ENCODE measurements at places on chromosomes 1 and 21.

- DNase-seq, result no peak
Observed at GRCh38 chr1:176323472-176323871, 116.4 kb upstream of the COP1 start.

- DNase-seq, result no peak
Observed at GRCh38 chr1:26761217-26761616, 26.5 kb upstream of the PIGV start.

- DNase-seq, result no peak
Observed at GRCh38 chr1:5927506-5928370, 64.5 kb downstream of the NPHP4 start.

GRCh38 chr1:175448467-175448866 is 255.9 kb upstream of the KIAA0040 start:
- no peak for DNase-seq

DNA sequence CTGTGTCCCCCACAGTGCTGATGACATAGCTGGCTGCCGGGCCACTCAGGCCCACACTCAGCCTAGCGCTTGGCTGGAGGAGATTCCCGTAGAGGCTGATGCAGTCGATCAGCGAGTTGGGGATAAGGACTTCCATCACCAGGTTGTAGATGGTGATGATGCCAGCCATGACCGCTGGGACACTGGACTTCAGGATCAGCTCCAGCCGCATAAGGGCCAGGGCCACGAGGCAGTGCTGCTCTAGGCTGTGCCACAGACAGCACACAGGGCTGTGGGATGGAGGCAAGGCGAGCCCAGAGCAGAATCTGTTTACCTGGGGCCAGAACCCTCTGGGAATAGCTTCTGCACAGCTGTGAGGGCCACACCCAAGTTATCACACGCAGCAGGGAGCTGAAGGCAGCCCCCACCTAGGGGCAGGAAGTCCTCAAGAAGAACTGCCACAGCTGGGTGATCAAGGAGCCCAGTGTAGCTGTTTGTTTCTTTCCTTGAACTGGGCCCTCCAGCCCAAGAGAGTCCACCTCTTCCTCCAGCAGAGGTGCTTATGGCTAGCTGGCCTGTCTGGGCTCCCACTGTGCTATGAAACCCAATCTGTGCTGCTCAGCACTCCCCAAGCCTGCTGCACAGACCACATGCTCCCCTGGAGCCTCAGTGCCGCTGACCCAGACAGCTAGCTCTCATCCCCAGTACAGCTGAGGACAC is 6.2 kb downstream of the SLC2A1 start:
- DNase-seq, result peak; percentile 49

- DNase-seq, result no peak
Observed at GRCh38 chr1:30805304-30806003, 47.9 kb upstream of the LAPTM5 start.

- DNase-seq, result peak; percentile 2
Observed at GRCh38 chr1:186155594-186155993, 219.5 kb downstream of the TPR start.

- DNase-seq, result no peak
Observed at GRCh38 chr21:40162075-40162474, 294.8 kb downstream of the PCP4 start.

- no peak for DNase-seq
Observed at GRCh38 chr1:212926372-212926771, 24.0 kb upstream of the VASH2 start.

GRCh38 chr1:78036450-78036849 is 9.3 kb upstream of the GIPC2 start:
- DNase-seq, result no peak

- DNase-seq, result no peak
Observed at GRCh38 chr1:31010086-31010989, 55.2 kb downstream of the PUM1 start.

DNA sequence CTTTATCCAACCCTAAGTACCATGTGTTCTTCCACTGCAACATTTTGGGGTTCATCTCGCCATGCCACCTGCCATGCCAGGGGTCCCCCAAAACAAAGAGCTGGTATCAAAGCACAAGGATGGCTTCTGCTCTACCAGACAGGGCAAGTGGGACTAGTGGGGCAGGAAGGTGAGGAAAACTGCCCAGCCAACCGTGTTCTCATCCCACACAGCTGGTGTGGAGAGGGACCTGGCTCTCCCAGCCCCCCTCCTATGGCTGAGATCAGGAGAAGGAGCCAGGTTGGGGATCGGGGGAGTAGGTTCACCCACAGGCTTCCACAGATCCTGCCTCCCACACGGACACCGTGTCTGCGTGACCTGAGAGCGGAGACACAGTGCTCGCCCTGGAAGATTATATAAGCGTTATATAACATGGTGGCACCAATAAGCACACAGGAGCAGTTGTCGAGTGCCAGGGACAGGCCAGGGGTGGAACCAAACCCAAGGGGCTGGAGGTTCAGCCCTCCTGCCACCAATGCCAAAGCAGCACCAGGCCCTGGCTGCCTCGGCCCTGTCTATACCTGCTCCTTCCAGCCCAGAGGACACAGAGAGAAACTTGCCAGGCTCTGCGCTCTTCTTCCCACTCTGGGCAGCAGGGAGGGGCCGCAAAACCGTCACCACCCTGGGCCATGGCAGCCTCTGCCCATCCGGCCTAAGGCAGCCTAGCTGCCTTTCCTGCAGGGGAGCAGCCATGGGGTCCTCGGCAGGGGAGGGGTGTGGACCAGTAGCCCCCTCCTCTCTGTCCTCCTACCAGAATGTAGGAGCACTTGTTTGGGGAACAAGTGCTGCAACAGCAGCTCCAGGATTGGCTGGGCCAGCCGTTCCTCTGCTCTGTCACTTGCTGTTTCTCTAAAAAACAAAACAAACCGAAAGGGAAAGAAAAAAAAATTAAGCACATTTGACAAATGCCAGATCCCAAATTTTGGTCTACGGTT is 43.5 kb downstream of the CD34 start:
- DNase-seq, result peak; percentile 38

DNA sequence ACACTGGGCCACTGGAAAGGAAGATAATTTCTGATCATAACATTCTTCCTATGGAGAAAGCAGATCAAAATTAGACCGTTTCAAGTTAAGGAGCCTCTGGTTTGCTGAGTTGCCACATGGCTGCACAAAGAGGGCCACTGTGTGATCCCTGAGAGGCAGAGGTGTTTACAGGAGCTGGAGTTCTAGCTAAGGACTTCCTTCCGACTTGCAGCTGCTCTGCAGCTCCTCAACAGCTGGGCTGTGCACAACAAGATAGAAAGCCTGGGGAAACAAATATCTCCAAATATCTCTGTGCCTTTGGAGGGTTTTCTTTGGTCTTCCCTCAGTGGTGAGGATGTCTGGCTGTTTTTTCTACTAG is 26.8 kb downstream of the GADD45A start:
- no peak for DNase-seq

DNA sequence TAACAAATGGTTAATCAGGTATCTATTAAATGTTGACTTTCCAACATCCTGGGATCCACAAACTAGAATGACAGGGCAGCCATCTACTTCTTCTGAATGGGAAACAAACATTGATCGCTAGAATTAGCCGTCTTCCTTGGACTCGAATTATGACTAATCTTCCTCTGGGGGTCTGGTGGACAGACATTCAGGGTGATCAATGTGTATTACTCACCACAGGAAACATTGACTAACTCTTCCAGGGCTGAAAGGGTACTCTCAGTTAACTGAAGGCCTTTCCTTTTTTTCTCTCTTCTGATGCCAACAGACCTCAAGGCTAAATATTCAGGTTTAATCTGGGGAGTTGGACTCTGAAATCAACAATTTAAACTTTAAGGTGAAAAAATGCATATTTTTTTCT is 9.5 kb downstream of the NOL9 start:
- no peak for DNase-seq

- DNase-seq, result no peak
Observed at GRCh38 chr1:223609977-223610376, 55.5 kb downstream of the CAPN8 start.

- no peak for DNase-seq
Observed at GRCh38 chr1:205604059-205604458, 27.8 kb downstream of the ELK4 start.

- no peak for DNase-seq
Observed at GRCh38 chr1:22643381-22643780, at the start of gene C1QC. Gene C1QC (plus strand): TSS chr1:22643633. CDS start chr1:22644024, 391 bp downstream.

GRCh38 chr1:8189931-8190483 is 127.9 kb upstream of the SLC45A1 start:
- DNase-seq, result no peak

GRCh38 chr1:201773764-201774163 is 55.2 kb upstream of the IPO9 start:
- DNase-seq, result no peak

DNA sequence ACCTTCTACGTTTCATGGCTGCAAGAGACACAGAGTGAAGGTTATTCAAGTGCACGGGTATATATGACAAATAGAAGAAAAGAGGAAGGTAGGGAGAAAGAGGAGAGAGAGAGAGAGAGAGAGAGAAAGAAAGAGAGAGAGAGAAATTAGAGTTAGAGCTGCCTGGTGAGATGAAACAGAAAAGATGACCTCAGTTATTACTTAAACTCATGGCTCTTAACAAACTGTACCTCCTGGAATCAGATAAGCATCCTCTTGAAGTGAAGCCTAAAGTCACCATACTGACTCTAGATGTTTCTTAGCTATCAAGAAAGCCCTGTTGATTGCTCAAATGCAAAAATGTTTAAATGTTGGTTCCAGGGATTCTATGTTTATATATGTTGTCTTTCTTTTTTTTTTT is 597.7 kb upstream of the ZP4 start:
- no peak for DNase-seq

- no peak for DNase-seq
Observed at GRCh38 chr1:67749844-67750690, 65.1 kb downstream of the GADD45A start.

DNA sequence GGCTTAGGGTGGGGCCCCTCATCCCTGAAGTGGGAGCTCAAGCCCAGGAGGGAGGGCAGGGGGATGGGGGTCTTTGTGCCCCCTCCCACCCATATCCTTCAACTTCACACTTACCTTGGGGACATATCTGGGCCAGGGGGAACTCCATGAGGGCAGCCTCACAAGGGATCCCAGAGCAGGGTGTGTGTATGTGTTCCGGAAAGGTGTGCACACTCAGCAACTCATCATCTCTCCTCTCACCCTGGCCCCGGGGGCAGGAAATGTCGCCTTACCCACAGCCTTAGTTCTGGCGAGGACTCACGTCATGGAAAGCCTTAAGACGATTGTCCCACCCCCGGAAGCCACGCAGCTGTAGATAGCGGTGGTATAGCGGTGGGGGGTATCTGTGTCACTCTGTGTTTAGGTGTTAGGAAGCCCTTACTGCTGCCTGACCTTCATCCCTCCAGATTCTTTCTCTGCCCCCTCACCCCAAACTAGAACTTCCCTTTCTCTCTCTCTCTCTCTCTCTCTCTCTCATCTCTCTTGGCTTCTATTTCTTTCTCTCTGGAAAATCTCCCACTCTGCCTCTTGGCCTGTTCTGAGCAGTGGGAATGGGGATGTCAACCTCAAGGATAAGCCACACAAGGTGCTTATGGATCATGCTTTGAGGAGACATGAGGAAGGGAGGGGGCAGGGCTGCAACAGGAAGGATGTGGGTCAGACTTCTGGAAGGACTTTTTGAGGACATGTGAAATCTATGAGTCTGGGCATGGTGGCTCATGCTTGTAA is at the start of gene SH2D2A:
TSS of gene SH2D2A (minus strand) at position 288 of the 768 bp plus-strand sequence. CDS start at position 148, 140 bp downstream.
- peak; percentile 97 for DNase-seq

GRCh38 chr1:19645411-19646251 is 1.5 kb downstream of the NBL1 start:
- no peak for DNase-seq

Measured in CD4-positive, alpha-beta T cell treated with Interleukin-12 subunit alpha and Interleukin-12 subunit beta, for 1 hour (primary cell).